ENCODE measurements at places on chromosomes 16 and 17.

DNA sequence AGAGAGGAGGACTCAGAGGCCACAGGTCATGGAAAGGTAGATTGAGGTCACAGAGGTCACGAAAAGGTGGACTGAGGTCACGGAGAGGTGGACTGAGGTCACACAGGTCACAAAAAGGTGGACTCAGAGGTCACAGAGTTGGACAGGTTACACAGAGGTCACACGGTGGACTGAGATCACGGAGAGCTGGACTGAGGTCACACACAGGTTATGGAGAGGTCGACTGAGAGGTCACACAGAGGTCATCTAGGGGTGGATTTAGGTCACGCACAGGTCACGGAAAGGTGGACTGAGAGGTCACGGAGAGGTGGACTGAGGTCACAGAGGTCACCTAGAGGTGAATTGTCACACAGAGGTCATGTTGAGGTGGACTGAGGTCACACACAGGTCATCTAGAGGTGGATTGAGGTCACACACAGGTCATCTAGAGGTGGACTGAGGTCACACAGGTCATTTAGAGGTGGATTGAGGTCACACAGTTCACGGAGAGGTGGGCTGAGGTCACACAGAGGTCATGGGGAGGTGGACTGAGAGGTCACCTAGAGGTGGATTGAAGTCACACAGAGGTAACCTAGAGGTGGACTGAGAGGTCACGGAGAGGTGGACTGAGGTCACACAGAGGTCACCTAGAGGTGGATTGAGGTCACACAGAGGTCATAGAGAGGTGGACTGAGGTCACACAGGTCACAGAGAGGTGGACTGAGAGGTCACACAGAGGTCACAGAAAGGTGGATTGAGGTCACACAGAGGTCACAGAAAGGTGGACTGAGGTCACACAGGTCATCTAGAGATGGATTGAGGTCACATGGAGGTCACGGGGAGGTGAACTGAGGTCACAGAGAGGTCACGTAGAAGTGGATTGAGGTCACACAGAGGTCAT is 26.7 kb upstream of the JPT2 start:
- DNase-seq = no peak

DNA sequence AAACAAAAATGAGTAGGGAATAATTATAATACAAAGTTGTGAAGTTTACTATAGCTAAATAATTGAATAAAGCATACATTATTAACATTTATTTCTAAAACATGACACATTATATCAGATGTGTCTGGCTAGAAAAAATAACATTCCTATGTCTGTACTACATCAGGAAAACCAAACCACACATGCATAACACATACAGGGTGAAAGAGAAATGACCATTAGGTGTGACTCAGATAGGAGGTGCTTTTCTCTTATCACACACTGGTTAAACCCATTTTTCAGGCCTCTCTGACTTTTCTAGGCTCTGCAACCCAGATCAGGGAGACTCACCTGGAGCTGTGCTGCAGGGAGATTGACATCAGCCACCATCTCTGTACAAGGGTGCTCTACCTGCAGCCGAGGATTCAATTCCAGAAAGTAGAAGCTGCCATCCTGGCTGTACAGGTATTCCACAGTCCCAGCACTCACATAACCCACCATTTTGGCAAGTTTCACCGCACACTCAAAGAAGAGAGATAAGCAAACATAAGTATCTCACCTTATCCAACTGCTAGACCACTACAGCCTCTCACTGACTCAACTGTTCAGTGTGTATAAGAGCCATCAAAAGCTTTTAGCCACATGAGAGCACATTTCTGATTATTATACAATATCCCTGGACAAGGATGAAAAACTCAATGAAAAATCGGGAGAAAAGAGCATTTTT is 116.6 kb upstream of the C17orf78 start:
- no peak for DNase-seq

GRCh38 chr17:72514891-72515290 is 394.1 kb downstream of the SOX9 start:
- peak; percentile 75 for DNase-seq

DNA sequence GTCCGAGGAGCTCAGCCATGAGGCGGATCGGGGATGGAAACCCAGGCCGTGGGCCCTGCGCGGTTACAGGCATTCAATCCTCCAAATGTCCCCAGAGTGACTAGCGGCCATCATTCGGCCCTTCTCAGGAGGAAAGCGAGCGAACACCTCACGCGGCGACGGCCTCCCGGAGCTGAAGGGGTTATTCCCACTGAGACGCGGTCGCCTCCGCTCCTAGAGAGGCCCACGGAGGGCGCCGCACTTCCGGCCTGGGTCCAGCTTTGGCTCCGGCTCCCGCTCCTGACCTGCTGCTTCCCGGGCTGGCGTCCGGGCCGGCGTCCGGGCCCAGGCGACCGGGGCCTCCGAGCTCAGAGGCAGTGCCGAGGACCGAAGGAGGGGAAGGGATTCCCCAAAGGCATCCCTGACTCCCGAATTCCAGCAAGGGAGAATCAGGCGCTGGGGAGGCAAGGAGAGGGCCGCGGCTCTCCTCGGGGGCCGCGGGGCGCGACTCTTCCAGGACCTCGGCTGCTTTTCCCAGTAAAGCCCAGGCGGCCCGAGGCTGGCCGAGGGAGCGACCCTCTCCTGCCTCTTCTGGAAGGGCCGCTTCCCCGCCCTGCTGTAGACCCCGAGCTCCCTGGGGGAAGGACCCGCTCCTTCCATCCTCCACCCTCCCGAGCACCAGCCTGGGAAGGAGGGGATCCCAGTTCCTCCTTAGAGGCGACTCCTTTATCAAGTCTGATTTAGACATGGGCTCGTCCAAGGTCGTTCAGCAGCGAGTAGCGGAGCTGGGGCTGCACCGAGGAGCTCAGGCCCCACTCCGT is 18.6 kb upstream of the ZNF629 start:
- DNase-seq = peak; percentile 84

DNA sequence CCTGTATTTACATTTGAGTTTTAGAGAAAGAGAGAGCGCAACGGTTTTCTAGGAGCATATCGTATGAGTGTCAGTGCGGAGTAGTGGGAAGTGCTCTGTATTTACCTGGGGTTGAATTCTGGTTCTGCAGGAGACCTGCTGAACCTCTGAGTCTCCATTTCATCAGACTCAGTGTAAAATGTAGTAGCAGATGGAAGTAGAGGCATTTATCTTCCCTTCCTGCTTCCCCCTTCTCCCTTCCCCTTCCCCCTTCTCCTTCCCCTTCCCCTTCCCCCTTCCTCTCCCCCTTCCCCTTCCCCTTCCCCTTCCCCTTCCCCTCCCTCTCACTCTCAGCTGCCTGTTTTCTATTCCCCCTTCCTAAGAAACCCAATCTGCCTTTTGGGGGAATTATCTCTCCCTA is 426.9 kb downstream of the NPIPA7 start:
- DNase-seq = no peak

DNA sequence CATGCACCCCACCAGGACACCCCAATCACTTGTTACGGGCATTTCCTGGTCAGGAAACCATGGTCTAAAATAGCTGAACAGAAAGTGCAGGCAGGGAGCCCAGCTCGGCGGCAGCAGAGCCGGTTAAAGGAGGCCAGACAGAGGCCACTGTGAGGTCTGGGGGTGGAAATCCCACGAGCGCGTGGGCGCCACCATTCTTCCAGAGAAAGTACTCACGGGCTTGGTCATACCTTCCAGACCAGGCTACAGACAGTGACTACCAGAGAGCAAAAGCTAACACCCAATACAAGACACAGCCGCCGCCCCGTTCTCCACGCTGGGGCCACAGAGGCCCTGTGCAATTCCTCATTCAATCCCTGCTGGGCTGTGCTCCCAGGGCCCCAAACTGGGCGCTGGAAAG is 11.9 kb downstream of the CEP131 start:
- DNase-seq = no peak

- DNase-seq = no peak
Measured at GRCh38 chr16:50592996-50593395, 44.8 kb downstream of the NKD1 start.

DNA sequence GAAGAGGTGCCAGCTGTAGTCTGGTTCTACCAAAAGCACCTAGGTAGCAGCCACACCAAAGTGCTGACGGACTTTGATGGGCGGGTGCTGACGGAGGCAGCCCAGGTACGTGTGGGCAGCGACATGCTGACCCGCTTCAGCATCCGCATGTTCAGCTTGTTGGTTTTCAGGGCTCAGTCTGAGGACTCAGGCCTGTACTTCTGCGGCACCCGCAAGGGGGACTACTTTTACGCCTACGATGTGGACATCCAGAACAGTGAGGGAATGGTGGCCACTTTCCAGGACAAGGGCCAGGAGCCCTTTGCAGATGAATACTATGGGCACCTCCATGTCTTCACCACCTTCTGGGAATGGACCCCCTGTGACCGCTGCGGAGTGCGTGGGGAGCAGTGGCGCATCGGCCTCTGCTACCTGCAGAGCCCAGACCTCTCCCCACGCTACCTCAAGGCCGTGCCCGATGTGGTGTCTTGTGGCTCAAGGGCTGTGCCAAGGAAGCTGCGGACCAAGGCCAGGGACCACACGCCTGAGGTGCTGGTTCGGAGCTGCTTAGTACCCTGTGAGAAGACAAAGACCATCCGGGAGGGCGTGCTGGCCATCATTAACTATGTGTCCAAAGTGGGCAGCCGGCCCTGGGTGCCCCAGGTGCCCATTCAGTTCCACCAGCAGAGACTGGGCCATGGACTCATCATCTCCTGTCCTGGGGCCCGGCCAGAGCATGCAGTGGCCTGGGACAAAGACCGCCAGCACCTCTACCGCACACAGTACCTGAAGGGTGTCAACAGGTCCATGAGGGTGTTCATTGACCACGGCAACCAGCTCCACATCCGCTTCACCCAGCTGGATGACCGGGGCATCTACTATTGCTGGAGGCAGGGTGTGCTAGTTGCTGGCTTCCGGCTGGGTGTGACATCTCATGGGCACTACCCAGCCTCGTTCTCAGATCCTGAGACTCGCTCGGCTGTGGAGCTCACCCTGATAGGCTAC is 5.0 kb upstream of the EFTUD2 start:
- no peak for DNase-seq

- no peak for DNase-seq
Measured at GRCh38 chr17:8154608-8155155, 2.5 kb upstream of the PER1 start.

- no peak for DNase-seq
Measured at GRCh38 chr16:19363740-19364139, 53.9 kb upstream of the TMC5 start.

DNA sequence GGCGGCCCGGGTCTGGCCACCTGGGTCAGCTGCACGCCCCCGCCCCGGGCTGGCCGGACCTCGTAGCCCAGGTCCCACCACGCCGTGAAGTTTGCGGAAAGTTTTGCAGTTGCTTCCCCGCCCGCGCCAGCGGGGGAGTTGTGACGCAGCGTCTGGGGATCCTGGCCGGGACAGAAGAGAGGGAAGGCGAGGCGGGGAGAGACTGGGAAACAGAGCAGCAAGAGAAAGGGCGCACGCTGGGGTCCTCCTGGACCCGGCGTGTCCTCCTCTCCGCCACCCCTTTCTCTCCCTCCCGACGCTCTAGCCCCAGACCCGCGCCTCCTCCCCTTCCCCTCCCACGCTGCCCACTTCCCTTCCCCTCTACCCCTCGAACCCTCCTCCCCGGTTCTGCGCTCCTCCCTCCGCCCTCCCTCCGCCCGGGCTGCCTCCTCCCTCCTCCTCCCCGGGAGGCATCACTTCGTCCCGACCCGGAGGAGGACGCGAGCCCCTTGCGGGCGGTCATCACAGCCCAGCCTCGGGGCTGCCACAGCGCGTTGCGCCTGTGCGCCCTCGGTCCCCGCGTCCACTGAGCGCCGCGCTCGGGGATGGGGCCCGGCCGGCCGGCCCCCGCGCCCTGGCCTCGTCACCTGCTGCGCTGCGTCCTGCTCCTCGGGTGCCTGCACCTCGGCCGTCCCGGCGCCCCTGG is at the start of gene MRC2:
Gene MRC2 (plus strand): TSS at position 452 of the 685 bp plus-strand sequence. CDS start 133 bp downstream, at position 585.
- DNase-seq = peak; percentile 33

DNA sequence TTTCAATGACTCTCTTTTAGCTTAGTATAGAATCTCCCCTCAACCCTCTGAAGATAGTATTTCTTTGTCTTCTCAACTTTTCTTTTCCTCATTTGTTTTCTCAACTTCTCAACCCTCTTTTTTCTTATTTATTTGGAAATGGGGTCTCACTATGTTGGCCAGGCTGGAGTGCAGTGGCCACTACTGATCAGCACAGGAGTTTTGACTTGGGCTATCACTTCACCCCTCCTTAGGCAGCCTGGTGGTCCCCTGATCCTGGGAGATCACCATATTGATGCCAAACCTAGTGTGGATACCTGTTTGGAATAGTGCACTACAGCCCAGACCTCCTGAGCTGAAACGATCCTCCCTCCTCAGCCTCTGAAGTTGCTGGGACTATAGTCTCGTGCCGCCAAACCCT is 79.8 kb downstream of the PITPNC1 start:
- no peak for DNase-seq

DNA sequence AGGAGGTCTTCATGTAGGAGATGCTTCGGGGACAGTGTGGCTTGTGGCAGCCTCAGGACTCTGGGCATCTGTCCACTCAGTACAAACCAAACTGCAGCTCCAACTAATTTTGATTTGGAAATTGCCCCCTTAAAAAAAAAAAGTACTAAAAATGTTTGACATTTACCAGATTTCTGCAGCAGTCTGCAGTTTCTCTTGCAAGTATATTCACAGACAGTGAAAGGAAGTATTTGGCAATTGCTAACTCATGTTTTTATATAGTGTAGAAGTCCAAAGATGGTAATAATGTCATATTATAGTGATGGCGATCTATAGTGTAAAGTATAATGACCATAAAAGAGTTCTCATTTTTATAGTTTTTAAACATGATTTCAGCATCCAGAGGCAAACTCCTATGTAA is 218.6 kb downstream of the PRKCA start:
- no peak for DNase-seq

- DNase-seq = no peak
Measured at GRCh38 chr16:68825427-68825826, 17.9 kb upstream of the TANGO6 start.

DNA sequence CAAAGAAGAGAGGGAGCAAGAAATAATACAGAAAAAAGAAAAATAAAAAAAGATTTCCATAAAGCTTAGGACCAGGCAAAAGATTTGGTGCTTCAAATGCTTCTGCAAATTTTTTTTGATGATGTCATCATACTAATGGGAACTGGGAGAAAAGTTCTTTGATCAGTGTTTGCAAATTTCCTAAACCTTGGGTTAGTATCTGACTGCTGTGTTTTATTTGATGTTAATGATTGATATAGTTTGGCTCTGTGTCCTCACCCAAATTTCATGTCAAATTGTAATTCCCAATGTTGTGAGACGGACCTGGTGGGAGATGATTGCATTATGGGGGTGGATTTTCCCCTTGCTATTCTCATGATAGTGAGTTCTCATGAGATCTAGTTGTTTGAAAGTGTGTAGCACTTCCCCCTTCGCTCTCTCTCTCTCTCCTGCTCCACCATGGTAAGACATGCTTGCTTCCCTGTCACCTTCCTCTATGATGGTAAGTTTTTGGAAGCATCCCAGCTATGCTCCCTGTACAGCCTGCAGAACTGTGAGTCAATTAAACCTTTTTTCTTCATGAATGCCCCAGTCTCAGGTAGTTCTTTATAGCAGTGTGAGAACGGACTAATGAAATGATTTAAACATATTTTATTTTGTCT is 72.6 kb downstream of the TMEM100 start:
- DNase-seq = no peak

- no peak for DNase-seq
Measured at GRCh38 chr16:19991614-19992013, 82.1 kb downstream of the GPR139 start.

GRCh38 chr17:33615861-33616260 is 322.8 kb upstream of the ASIC2 start:
- no peak for DNase-seq

GRCh38 chr16:929227-930073 is 41.3 kb downstream of the LMF1 start:
- no peak for DNase-seq

GRCh38 chr16:85088570-85089199 is 23.6 kb downstream of the CIBAR2 start:
- DNase-seq = no peak

GRCh38 chr17:70912716-70913485 is 743.6 kb downstream of the KCNJ2 start:
- DNase-seq = no peak

Measured in posterior cingulate gyrus (tissue), 11 donors.